ENCODE measurements at places on chromosomes 6 and 20. TPM values are rescaled to one million over a fixed set of nuclear protein-coding genes. Genes with fewer than 3 reads are reported as not detected.

Gene AFDN
- 98.2 TPM for total RNA-seq

Gene SIRPB2
- 0.13 TPM for total RNA-seq

Gene AKAP12
- 444 TPM for total RNA-seq

Gene FAM184A
- total RNA-seq = 0.13 TPM

Gene CGAS
- total RNA-seq = 1.0 TPM
